Mesenteric fat pad (tissue), 1 donor: ENCODE measurements at places on chromosomes 16 and 17. TPM values are rescaled to one million over a fixed set of nuclear protein-coding genes. Genes with fewer than 3 reads are reported as not detected.
A peak's percentile ranks its signal among the peaks of the same experiment; 100 is the strongest.

Gene LITAFD
- not detected for total RNA-seq

Gene KRTAP4-6
- total RNA-seq, result not detected

Gene SLC12A3
- total RNA-seq, result not detected

Gene UTS2R
- not detected for total RNA-seq

- DNase-seq, result no peak
Observed at GRCh38 chr16:30846649-30847402, 47.1 kb downstream of the BCL7C start.

DNA sequence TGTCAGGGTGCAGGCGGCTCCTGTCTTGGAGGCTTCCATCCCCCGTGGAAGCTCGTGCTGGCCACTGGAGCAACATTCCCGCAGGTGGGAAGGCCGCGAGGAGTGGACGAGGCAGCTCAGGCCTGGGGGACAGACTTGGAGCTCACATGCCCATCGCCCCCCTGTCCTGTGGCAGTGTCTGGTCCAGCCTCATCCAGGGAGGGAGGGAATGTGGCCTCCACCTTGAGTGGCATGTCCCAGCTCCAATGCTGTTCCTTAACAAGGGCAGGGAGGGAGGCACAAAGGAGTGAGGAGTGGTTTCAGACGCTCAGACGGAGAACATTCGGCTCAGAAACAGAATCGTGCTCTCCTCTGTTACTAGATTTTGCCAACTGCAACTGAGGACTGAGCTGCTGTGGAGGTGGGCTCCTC lies 159.4 kb upstream of the CHMP6 start:
- DNase-seq, result no peak

GRCh38 chr16:67238806-67239470 lies 8.3 kb downstream of the FHOD1 start:
- no peak for DNase-seq

GRCh38 chr17:59914274-59914854 lies 21.4 kb downstream of the RPS6KB1 start:
- DNase-seq, result no peak

GRCh38 chr17:49434821-49435670 lies 20.4 kb upstream of the PHB1 start:
- no peak for DNase-seq

- DNase-seq, result no peak
Observed at GRCh38 chr16:76577003-76577402, 299.8 kb downstream of the CNTNAP4 start.

- no peak for DNase-seq
Observed at GRCh38 chr17:57972151-57972550, 15.9 kb downstream of the VEZF1 start.

DNA sequence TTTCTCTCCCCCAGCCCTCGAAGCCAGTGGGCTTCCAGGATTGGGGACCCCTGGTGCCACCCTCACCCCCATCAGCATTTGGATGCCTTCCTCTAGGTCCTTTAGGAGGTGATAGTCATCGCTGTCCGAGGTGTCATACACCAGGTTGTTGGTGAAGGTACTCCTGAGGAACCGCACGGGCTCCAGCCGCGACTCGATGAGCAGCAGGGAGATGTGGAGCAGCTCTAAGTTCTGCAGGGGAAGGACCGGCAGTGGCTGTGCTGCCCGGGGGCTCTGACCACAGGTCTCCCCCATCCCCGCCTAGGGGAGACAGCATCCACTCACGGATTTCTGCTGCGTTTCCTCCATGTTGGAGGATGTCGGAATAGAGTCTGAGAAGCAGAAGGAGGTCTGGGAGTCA lies 962 bp downstream of the CSHL1 start:
- no peak for DNase-seq

GRCh38 chr17:69539274-69539673 lies 124.8 kb downstream of the MAP2K6 start:
- DNase-seq, result no peak

DNA sequence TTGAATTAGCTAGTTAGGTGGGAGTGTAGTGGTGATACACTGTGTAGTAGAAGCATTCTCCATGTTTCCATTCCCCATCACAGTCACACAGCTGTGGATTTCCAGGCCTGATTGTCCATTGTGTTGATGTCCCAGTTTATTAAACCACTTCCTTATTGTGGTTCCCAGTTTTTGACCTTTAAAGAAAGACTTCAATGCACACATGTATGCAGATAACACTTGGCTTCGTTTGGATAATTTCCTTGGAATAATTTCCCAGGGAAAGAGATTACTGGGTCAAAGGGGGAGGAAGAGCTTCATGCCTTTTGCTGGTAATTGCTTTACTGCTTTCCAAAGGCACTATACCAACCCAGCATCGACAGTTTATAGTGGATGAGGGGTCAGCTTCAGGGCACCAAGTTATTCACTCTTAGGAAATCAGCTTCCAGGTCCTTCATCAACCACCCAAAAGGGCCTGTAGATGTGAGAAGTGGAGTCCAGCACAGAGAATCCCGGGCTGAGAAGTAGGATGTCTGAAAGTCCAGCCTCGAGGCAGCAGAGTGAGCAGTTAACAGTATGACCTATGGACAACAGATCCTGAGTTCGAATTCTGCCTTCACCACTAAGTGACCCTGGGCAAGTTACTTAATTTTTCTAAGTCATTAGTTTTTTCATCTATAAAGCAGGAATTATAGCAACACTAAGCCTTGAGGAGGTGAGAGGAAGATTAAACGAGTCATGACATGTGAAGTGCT lies 31.3 kb upstream of the TNS4 start:
- peak; percentile 43 for DNase-seq

DNA sequence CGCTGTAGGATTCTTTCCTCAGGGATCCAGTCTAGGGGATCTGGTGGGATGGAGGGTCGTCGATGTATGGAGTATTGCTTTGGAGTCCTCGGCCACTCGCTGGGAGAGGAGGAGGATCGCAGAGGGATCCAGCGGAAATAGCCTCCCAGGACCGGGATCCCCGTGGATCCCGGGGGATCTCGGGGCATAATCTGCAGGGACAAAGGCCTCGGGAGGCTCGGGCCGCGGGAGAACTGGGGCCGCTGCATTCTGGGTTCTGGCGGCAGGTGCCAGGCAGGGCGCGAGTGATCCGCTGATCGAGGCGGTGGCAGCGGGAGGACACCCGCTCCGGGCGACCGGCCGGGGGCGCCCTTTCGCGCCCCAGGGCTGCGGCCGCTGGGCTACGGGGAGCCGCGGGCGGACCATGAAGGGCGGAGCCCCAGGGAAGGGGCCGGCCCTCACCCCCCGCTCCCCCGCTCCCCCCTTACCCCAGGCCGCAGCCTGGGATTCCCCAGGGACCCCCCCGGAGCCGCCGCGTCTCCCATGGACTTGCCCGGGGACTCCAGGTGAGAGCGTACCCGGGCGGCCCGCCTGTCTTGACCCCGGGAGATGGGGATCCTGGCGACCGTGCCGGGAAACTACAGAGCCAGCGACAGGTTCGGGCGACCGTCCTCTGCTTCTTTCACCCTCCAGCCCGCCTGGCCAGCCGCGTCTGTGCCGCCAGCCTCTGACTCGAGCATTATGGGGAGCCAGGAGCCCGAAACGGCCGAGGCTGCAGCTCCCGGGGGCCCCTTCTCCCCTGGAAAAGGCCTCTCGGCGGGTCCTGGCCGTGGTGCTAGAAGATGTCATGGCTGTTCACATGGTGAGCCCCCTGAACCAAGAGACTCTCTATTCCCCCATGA lies 604 bp downstream of the PRR14 start:
- peak; percentile 91 for DNase-seq

- DNase-seq, result no peak
Observed at GRCh38 chr16:66622863-66623262, 18.4 kb downstream of the CMTM3 start.

- DNase-seq, result no peak
Observed at GRCh38 chr16:75745823-75746222, 19.5 kb upstream of the CPHXL start.

DNA sequence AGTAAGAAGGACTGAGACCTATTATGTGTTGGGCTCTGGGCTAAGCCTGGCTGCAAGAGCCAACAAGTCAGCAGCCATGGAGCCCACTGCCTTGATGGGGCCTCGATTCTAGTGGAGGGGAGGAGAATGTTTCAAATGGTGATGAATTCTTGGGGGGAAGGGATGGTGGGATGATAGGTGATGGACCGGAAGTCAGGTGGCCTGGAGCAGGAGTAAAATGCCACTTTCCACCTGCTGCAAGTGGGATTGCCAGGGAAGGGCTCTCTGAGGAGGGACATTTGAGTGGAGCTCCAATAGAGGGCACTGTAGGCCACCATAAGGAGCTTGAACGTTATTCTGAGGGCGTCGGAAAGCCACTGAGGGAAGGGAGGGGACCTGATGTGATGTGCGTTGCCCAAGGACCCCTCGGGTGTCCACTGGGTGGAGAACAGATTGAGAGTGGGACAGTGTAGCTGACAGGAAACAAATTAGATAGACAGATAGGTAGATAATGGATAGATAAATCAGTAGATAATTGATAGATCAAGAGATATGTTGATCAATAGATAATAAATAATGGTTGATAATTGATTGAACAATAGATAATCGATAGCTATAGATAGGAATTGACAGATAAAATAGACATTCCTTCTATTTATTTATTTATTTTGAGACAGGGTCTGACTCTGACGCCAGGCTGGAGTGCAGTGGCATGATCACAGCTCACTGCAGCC lies 18.2 kb upstream of the NXPH3 start:
- DNase-seq, result peak; percentile 43

DNA sequence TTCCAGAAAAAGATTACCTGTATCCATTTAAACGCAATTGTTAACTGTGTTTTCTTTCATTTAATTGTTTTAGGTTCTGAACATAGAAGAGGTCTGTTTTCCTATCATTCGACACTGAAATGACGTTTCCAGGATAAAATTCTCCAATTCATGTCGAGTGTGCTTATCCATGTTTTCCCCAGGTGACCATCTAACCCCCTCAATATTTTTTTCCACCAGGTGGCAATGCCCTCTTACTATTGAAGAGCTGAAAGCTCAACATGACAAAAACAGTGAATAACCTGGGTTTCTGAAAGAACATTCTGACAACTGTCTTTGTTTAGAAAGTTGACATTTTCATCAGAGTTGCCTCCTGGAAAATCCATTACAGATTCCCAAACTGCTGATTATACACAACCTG lies 948.7 kb downstream of the KCNJ2 start:
- no peak for DNase-seq

- DNase-seq, result no peak
Observed at GRCh38 chr16:1746693-1747195, 24.6 kb downstream of the NME3 start.
